ENCODE measurements at places on chromosomes 6 and 20.

GRCh38 chr20:40860487-40860902 is 168.1 kb upstream of the TOP1 start:
- H3K36me3 ChIP-seq, result no peaks in the 10 kb centered on the region
- no peak for DNase-seq
- no peaks in the 10 kb centered on the region for H3K4me1 ChIP-seq

DNA sequence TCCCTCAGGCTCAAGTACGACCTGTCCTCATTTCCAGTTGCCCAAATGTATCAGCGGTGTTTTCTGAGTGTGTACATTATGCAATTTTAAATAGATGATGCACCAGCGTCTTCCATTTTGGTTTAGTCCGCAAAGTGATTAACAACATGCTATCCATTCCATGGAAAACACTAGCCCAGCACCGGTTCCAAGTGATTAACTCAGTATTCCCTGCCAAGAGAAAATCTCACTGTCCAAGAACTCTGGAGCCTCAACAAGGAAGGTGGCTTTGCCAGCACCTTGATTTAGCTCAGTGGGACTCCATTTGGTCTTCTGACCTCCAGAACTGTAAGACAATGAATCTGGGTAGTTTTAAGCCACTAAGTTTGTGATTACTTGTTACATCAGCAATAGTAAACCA is 107.2 kb downstream of the FOXC1 start:
- H3K27ac ChIP-seq, result no peak overlapping the region
- peaks cover 17% of the 10 kb centered on the region for H3K36me3 ChIP-seq
- no peak overlapping the region for H3K4me3 ChIP-seq
- no peaks in the 10 kb centered on the region for H3K27me3 ChIP-seq
- no peak for DNase-seq

DNA sequence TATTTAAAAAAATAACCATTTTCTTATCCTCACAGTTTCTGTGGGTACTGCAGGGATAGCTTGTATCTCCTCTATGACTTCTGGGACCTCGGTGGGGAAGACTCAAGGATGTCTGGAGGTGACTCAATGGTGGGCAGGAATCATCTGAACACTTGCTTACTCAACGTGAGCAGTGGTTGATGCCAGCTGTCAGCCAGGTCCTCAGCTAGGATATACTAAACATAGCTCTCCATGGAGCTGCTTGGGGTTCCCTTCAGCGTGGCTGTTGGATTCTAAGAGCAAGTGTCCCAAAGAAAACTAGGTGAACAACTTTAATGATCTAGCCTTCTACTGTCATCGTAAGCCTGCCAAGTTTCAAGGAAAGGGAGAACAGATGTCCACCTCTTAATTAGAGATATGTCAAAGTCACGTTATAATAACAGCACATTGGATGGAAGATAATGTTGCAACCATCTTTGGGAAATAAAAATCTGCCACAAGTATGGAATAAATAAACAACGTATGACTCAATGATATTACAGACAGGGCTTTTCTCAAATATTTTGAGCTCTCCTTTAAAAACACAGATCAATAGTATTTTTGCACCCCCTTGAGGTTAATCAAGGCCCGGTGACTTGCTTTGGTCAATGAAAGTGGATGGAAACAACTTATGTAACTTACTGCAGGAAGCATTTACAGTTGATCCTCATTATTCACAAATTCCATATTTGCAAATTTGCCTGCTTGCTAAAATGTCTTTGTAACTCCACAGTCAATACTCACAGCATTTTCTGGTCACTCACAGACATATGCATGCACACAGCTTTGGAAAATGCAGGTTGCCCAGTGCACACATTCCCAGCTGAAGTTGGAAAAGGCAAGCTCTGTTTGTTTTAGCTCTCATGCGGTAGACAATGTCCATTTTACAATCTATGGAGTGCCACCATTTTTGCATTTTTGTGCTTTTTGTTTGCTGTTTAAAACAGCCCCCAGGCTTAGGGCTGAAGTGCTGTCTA is 6.6 kb upstream of the HEBP2 start:
- H3K36me3 ChIP-seq, result no peaks in the 10 kb centered on the region
- no peak overlapping the region for H3K4me3 ChIP-seq
- H3K27ac ChIP-seq, result no peak overlapping the region
- peaks cover 27% of the 10 kb centered on the region for H3K4me1 ChIP-seq
- H3K27me3 ChIP-seq, result no peaks in the 10 kb centered on the region

DNA sequence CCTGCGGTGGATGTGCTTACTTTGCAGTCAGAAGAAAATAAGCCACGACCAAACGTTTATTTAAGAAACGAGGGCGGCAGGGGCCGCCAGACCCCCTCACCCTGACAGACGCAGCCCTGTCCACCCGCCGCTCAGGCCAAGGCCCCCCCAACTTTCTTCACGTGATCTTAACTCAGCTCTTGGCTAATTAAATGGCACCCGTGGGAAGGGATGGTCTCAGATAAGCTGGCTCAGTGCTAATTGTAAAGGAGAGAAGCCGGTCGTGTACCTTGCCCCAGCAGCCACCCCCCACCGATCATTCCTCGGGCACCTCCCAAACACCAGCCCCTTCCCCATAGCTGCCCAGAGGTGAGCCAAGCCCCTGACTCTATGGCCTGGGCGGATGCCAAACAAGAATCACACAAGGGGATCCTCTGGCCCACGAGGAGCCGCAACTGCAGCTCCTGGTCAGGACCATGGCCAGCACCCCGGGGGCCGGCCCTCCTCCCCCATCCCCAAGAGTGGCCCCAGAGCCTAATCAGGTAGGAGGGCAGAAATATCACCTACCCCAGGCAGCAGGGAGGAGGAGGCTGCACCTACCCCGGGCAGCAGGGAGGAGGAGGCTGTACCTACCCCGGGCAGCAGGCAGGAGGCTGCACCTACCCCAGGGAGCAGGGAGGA is 11.2 kb downstream of the KCNQ2 start:
- H3K4me1 ChIP-seq, result peaks cover 8% of the 10 kb centered on the region
- peaks cover 41% of the 10 kb centered on the region for H3K27me3 ChIP-seq
- H3K36me3 ChIP-seq, result no peaks in the 10 kb centered on the region
- H3K4me3 ChIP-seq, result no peak overlapping the region
- no peak for DNase-seq

DNA sequence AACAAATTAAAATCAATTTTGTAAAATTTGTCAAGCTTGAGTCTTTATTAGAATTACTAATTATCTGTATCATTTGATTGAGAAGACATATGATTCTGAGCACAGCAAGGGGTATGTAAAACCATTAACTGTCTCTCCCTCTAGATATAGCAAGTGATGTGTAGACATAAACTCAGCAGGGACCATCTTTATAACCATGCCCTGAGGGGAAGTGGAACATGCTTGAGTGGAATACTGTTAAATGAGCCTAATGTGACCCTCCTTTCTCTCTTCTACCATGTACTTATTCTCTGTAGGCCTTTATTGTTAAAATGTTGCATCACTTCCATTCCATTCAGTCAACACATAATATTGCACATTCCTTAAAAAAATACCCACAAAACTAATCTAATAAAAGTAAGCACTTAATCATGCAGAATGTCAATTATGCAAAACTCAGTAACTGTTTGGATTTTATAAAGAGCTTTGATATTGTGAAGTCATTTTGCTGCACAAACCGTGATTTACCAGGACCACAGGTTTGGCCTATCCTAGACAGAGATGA is 896.6 kb upstream of the MANEA start:
- H3K36me3 ChIP-seq, result no peaks in the 10 kb centered on the region
- no peak for DNase-seq
- H3K27ac ChIP-seq, result no peak overlapping the region
- no peaks in the 10 kb centered on the region for H3K27me3 ChIP-seq
- no peak overlapping the region for H3K4me3 ChIP-seq

- no peak for DNase-seq
- H3K36me3 ChIP-seq, result peaks cover 42% of the 10 kb centered on the region
- H3K4me1 ChIP-seq, result no peaks in the 10 kb centered on the region
- no peak overlapping the region for H3K4me3 ChIP-seq
- H3K27me3 ChIP-seq, result no peaks in the 10 kb centered on the region
These were observed 30.7 kb downstream of the HMGN3 start for GRCh38 chr6:79203753-79204253.

DNA sequence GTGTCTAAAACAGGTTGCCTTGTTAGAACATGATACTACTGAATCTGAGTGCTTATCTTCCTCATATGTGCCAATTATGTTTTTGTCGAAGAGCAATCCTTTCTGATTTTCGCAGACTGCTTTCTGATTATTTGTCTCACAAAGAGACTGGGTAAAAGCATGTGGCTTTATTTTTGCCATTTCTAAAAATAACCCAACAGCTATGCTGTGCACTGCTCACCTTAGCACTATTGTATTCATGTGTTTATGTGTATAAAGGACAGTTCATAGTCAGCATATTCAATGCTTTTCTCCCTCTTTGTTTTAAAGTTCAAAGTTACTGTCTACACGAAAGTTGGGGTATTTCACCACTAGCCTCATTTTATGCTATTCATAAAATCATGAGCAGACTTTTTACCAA is 127.0 kb downstream of the SGK1 start:
- no peaks in the 10 kb centered on the region for H3K36me3 ChIP-seq
- no peak overlapping the region for H3K4me3 ChIP-seq
- no peaks in the 10 kb centered on the region for H3K27me3 ChIP-seq
- no peak for DNase-seq

GRCh38 chr6:1726341-1726768 is 116.6 kb downstream of the FOXC1 start:
- no peaks in the 10 kb centered on the region for H3K4me1 ChIP-seq
- H3K4me3 ChIP-seq, result no peak overlapping the region
- DNase-seq, result no peak

GRCh38 chr20:19670829-19671228 is 87.2 kb upstream of the RIN2 start:
- H3K36me3 ChIP-seq, result no peaks in the 10 kb centered on the region
- peaks cover 8% of the 10 kb centered on the region for H3K27me3 ChIP-seq
- no peak overlapping the region for H3K4me3 ChIP-seq
- peaks cover 22% of the 10 kb centered on the region for H3K4me1 ChIP-seq

- no peak for DNase-seq
- H3K4me1 ChIP-seq, result peaks cover 31% of the 10 kb centered on the region
- H3K4me3 ChIP-seq, result peak overlapping the region; percentile 20
- H3K27me3 ChIP-seq, result no peaks in the 10 kb centered on the region
These were observed 7.2 kb upstream of the NELFCD start for GRCh38 chr20:58973866-58974265.

GRCh38 chr20:14879020-14879697 is 541.7 kb upstream of the FLRT3 start:
- H3K4me3 ChIP-seq, result no peak overlapping the region
- H3K27ac ChIP-seq, result no peak overlapping the region
- H3K27me3 ChIP-seq, result peaks cover 4% of the 10 kb centered on the region

- peaks cover 25% of the 10 kb centered on the region for H3K36me3 ChIP-seq
- H3K4me3 ChIP-seq, result no peak overlapping the region
- no peaks in the 10 kb centered on the region for H3K27me3 ChIP-seq
- H3K4me1 ChIP-seq, result peaks cover 6% of the 10 kb centered on the region
- DNase-seq, result no peak
- H3K27ac ChIP-seq, result no peak overlapping the region
These were observed 6.4 kb upstream of the SNRPB start for GRCh38 chr20:2476742-2477615.

GRCh38 chr20:40692240-40693011 is 3.4 kb upstream of the MAFB start:
- no peak for DNase-seq
- H3K36me3 ChIP-seq, result no peaks in the 10 kb centered on the region
- H3K4me3 ChIP-seq, result no peak overlapping the region
- H3K4me1 ChIP-seq, result peaks cover 17% of the 10 kb centered on the region

DNA sequence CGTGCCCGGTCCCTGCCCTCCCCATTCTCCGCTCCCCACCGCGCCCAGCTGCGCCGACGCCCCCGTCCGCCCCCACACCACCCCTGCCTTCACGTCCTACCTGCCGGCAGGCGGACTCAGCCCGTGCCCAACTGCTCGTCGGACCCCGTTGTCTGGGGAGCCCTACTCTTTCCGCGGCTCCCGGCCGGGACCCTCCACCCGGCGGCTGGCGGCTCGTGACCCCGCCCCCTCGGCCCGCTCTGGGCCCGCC is at the start of gene SERAC1:
Gene SERAC1 (minus strand): TSS at position 223 of the 250 bp plus-strand sequence. CDS start 9,899 bp downstream, outside the sequence.
- H3K4me1 ChIP-seq, result peaks cover 14% of the 10 kb centered on the region
- H3K4me3 ChIP-seq, result peak within 1 kb of the TSS; percentile 95
- no peak for DNase-seq
- no peaks in the 10 kb centered on the region for H3K27me3 ChIP-seq
- H3K27ac ChIP-seq, result peak within 1 kb of the TSS; percentile 99

- DNase-seq, result no peak
- H3K27me3 ChIP-seq, result no peaks in the 10 kb centered on the region
- H3K36me3 ChIP-seq, result peaks cover 11% of the 10 kb centered on the region
- H3K4me3 ChIP-seq, result no peak overlapping the region
- peaks cover 78% of the 10 kb centered on the region for H3K4me1 ChIP-seq
- peak overlapping the region; percentile 98 for H3K27ac ChIP-seq
These were observed 76.5 kb downstream of the EFHC1 start for GRCh38 chr6:52496631-52497030.

DNA sequence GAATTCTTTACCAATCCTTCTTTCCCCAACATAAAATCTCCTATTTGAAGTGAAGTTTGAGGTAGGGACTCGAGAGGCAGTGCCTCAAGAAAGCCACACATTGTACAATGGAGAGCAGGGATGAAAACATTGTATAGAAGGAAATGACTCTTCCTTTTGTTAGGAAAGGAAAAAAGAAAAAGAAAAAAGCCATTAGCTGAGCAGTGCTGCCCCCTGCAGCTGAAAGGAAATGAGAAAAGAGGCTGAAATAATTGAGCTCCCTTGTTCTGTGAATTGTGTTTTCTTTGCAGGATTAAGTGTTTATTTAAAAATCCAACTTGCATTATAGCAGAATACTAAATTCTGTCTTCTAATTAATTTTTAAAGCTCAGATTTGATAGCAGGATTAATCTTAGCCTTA is 162.9 kb upstream of the SASH1 start:
- peaks cover 7% of the 10 kb centered on the region for H3K27me3 ChIP-seq
- no peak overlapping the region for H3K27ac ChIP-seq
- no peak overlapping the region for H3K4me3 ChIP-seq
- no peaks in the 10 kb centered on the region for H3K36me3 ChIP-seq

DNA sequence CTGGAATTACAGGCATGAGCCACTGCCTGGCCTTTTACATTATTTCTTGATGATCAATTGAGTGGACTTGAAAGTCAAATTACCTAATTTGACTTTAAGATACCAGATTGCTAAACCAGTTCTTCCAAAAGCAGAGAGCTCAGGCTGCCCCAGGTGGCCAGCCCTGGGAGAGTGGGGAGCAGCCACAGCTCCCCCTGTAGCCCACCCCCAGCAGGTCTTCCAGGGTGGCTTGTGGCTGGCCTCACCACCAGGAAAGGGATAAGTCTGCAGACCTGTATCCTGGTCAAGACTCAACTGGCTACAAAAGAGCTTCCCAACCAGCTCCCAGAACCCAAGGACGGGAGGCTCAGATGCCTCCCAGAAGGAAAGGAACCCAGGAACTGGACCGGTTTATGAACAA is 23.8 kb upstream of the AKAP12 start:
- no peak overlapping the region for H3K27ac ChIP-seq
- no peaks in the 10 kb centered on the region for H3K4me1 ChIP-seq
- DNase-seq, result no peak
- H3K36me3 ChIP-seq, result no peaks in the 10 kb centered on the region

GRCh38 chr6:11689847-11690246 is 88.8 kb downstream of the ADTRP start:
- no peak for DNase-seq
- no peaks in the 10 kb centered on the region for H3K36me3 ChIP-seq
- no peaks in the 10 kb centered on the region for H3K4me1 ChIP-seq
- peaks cover 6% of the 10 kb centered on the region for H3K27me3 ChIP-seq
- H3K4me3 ChIP-seq, result no peak overlapping the region
- no peak overlapping the region for H3K27ac ChIP-seq

Measured in activated B cell treated with CpG ODN at 0.5 μM for 24 hours (primary cell).